ENCODE measurements at places on chromosomes 3 and 15. TPM values are rescaled to one million over a fixed set of nuclear protein-coding genes. Genes with fewer than 3 reads are reported as not detected.

The P2RY1 gene
- 3.0 TPM for polyA plus RNA-seq

The COL8A1 gene
- polyA plus RNA-seq = 6.0 TPM

The SST gene
- polyA plus RNA-seq = 0.99 TPM

The TRPM1 gene
- polyA plus RNA-seq = 0.21 TPM

The ECE2 gene
- polyA plus RNA-seq = 0.04 TPM

The SYNPR gene
- polyA plus RNA-seq = not detected

The MST1R gene
- polyA plus RNA-seq = 1.4 TPM

The MEGF11 gene
- polyA plus RNA-seq = 3.5 TPM

The MORC1 gene
- 0.40 TPM for polyA plus RNA-seq

The GOLGA6D gene
- 0.13 TPM for polyA plus RNA-seq

The PSTPIP1 gene
- 1.4 TPM for polyA plus RNA-seq

The COL6A5 gene
- polyA plus RNA-seq = 0.03 TPM

The NANOGP8 gene
- polyA plus RNA-seq = not detected

The WDR93 gene
- polyA plus RNA-seq = 2.4 TPM

The ERICH6 gene
- 1.00 TPM for polyA plus RNA-seq

The CYP11A1 gene
- 1.6 TPM for polyA plus RNA-seq

The FANCD2 gene
- polyA plus RNA-seq = 26.8 TPM

The ARIH1 gene
- 169 TPM for polyA plus RNA-seq

The CDCP1 gene
- 1.4 TPM for polyA plus RNA-seq

The RPLP1 gene
- polyA plus RNA-seq = 1,475 TPM

The TGM4 gene
- 0.13 TPM for polyA plus RNA-seq

The CHRM5 gene
- 0.19 TPM for polyA plus RNA-seq

The OIP5 gene
- 8.3 TPM for polyA plus RNA-seq

The PPARG gene
- polyA plus RNA-seq = 25.8 TPM

The SUSD5 gene
- polyA plus RNA-seq = 4.1 TPM

The LNP1 gene
- polyA plus RNA-seq = 7.4 TPM

The KCNAB1 gene
- polyA plus RNA-seq = 3.3 TPM

The CTXN2 gene
- polyA plus RNA-seq = 0.10 TPM

The CAMP gene
- polyA plus RNA-seq = 0.62 TPM

The FANCD2OS gene
- polyA plus RNA-seq = not detected

The FRMD5 gene
- polyA plus RNA-seq = 1.9 TPM

The TMEM207 gene
- 20.3 TPM for polyA plus RNA-seq

The PTH1R gene
- 269 TPM for polyA plus RNA-seq

The CFAP91 gene
- 28.0 TPM for polyA plus RNA-seq

The ARGFX gene
- polyA plus RNA-seq = not detected

The ADCY5 gene
- 13.4 TPM for polyA plus RNA-seq

The ARHGEF3 gene
- polyA plus RNA-seq = 73.5 TPM

The FOXL2NB gene
- polyA plus RNA-seq = not detected

The ABCC5 gene
- polyA plus RNA-seq = 79.4 TPM

The ITIH3 gene
- 5.7 TPM for polyA plus RNA-seq

The ATP6V1A gene
- 99.9 TPM for polyA plus RNA-seq

The SPSB4 gene
- 14.6 TPM for polyA plus RNA-seq

The PPCDC gene
- polyA plus RNA-seq = 16.9 TPM

The TXNRD3 gene
- polyA plus RNA-seq = 16.7 TPM

The C2CD4A gene
- 0.30 TPM for polyA plus RNA-seq

The C3orf22 gene
- 0.25 TPM for polyA plus RNA-seq
